ENCODE measurements at places on chromosomes 13 and 19.

GRCh38 chr13:28286263-28286662 is 147.9 kb downstream of the PAN3 start:
- DNase-seq = no peak

- DNase-seq = no peak
These were observed 1589.1 kb upstream of the SPRY2 start for GRCh38 chr13:81929988-81930387.

DNA sequence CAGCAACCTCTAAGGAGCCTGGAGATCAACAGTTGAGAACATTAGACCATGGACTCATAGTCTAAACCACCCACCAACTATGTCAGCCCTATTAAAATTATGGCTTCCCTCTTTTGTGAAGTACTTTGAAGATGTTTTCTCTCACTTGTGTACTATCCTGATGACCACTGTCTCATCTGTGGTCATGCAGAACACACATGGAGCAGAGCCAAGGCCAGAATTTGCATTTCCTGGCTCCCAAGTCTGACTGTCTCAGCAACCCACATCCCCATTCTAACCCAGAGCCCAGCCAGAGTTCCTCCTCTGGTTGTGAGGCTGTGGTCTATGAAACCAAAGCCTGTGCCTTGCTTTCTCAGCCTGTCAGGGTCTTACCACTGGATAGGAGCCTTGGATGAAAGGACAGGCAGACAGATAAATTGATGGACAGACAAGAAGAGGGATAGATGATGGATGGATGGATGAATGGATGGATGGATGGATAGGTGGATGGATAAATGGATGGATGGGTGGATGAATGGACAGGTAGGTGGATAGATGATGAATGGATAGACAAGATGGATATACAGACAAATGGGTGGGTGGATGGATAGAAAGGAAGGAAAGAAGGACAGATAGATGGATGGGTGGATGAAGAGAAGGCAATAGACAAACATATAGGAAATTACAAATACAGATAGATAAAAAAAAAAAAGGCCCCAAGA is 35.4 kb downstream of the ZNF557 start:
- no peak for DNase-seq

DNA sequence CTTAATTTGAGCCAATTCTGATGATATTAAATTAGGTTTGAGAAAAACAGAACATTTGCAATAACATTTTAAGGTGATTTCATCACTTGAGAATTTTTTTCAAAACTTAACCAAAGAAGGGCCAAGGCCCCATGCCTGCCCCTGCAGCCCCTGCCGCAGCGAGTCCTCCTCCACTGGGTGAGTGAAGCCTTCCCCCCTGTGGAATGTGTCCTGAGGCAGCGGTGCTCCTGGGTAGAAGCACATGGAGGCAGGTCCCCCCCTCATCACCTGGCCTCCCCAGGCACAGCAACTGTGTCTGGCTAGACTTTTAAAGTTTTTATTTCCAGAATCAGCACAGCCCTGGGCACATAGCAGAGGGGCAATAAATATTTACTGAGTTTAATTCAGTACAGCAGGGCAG is 10.8 kb downstream of the SOX1 start:
- no peak for DNase-seq

DNA sequence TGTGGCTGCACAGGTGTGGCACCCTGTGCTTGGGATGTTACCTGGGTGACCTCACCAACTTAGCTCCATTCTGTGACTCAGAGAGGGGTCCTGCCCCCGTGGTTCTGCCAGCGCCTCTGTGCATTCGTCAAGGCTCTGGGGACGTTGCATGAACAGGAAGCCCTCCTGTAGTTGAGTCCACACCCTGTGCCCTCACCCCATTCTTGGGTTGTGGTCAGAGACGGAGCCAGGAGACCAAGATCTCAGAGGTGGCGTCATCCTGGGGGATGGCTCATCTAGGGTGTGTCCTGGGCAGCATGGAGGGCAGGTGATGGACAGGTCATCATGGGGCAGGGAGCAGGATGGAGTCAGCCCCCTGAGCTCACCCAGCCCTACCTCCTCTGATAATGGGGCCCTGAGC is 2.5 kb downstream of the COX6B2 start:
- DNase-seq = peak; percentile 64

DNA sequence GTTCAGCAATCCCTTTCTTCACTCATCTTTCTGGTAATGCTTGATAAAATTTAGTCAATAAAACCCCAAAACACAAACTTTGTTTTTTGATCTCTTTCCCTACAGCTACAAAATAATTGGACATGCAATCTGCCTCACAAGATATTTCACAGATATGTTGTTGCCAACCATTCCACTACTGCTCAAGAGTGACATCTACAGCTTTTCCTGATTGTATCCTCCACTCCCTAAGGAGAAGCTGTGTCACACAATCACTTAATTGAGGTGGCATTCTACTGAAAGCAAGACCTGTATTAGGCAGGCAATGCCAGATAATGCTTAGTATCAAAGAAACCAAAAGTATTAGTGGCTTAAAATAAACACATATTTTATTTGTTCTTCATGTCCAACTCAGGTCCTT is 1646.2 kb upstream of the SPRY2 start:
- DNase-seq = no peak

DNA sequence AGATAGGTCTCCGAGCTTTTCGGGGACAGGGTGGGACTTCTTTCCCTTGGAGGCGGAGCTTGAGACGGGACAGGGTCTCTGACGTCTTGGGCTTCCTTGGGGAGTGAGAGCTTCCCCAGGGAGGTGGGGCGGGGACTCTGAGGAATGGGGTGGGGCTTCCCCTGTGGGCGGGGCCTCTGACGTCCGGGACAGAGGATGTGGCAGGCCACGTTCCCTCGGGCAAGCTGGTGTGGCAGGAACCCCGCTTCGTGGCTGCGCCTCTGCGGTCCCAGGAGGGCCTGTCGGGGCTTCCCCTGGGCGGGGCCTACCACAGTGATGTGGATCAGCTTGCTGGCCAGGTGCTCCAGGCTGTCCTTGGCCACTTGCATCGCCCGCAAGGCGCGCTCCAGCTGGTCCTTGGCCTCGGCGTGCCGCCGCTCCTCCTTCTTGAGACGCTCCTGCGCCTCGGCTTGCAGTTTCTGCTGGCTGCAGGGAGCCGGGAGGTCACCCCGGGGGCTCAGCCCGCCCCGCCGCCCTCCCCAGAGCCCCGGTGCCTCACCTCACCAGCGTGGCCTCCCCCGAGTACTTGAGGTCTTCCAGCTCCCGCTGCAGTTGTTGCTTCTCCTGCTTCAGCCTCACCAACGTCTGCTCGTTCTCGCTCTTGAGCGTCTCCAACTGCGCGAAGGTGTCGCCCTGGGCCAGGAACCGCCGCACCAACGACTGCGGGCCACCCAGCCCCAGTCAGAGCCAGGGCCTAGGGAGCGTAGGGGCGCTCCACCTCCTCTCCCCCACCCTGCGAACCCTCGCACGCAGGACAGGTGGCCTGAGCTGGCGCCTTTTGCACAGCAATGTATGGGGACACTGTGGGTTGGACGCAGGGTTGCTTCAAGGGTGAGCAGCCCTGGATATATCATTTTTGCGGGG is 3.3 kb upstream of the RGL3 start:
- peak; percentile 92 for DNase-seq

DNA sequence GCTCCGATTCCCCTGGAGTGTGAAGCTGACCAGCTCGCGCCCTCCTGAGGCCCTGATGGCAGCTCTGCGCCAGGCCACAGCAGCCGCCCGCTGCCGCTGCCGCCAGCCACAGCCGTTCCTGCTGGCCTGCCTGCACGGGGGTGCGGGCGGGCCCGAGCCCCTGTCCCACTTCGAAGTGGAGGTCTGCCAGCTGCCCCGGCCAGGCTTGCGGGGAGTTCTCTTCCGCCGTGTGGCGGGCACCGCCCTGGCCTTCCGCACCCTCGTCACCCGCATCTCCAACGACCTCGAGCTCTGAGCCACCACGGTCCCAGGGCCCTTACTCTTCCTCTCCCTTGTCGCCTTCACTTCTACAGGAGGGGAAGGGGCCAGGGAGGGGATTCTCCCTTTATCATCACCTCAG is 20.3 kb downstream of the CKM start:
- no peak for DNase-seq

DNA sequence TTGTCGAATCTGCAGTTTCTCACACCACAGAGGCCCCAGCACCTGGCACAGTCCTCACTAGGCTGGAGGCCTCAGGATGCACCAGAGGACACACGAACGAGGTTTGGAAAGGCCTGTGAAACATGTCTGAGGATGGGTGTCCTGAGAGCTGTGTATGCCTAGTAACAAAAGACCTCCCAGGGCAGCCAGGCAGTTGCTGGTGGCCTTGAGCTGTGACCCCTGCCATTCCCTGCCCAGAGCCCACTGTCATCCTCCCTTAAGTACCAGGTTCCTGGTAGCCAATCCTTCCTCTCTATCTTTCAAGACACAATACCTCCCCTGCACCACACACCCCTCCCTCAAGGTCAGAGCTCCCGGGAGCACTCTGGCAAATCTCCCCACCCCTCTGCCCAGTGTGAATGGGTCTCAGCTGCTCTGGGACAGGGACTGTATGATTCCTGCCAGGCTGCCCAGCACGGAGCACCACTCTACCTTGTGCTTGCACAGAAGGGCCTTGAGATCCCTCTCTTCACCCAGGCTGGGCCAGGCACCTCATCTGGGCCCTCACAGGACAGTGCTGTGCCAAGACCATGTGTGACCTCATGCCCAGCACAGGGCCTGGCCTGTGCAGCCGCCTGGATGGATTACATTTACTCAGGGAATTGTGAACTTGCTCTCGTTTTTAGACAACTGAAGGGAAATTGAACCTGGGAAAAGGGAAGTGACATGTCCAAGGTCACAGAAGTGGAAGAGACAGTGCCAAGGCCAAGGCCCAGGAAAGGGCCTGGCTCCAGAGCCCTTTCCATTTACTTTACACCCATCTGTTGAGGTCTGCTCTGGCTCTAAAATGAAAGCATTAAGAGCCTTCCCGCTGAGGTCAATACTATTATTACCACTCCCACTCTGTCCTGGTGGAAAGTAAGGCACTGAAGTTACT is 2.2 kb downstream of the ZNF787 start:
- no peak for DNase-seq

DNA sequence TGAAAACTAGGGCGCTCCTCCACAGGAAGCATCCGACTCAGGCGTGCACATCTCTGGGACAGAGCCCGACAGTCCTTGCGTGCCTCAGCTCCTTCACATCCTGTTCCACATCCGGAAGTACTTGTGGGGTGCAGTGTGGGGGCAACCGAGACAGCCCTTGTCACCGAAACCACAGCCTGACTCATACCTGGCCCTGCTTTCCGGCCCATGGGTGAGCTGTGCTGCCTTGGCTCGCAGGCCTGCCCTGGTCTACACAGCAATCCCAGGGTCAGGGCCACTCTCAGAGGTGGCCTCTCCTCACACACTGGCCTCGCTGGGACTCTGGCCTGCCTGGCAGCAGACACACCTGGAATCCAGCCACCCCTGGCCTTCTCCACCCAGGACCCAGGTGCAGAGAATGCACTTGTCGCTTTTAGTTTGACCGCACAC is 100.4 kb downstream of the STK24 start:
- DNase-seq = peak; percentile 97

DNA sequence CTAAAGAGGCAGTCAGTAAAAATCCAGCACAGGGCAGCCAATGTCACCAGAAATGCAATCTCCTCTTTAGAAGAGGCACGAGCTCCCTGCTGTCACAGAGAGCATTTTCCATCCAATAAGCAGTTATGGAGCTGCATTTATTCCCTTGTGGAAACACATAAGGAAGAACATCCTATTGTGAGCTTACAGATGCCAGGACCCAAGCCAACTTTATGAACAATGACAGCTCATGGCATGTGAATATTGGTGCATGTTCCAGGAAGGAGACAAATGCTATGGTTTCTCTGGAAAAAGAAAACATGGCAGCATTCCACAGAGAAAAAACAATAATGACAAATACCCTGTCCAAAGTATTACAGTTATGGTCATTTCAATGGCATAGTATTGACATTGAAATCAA is 955.6 kb downstream of the UQCRFS1 start:
- DNase-seq = no peak

DNA sequence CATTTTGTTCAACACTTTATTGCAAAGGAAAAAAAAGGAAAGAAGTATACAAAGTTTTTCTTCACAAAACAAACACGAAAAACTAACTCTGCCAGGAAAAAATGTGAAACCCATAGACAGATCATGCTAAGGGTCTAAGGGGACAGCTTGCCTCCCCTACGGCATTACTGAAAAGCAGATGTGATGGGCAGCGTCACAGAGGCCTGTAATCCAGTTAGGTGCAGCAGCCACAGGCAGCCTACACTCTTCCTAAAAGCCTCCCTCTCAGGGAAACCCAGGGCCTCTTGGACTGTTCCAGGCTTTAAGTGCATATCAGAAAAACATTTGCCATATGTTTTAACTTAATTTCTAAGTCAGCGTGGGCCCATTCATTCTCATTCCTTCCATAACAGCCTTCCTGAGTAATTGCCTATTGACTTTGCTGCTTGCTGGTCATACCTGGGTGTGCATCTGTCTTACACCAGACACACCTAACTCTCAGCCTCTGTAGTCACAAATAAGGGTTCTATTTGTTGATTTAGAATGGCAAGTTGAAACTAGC is 135.7 kb upstream of the SERP2 start:
- DNase-seq = no peak

DNA sequence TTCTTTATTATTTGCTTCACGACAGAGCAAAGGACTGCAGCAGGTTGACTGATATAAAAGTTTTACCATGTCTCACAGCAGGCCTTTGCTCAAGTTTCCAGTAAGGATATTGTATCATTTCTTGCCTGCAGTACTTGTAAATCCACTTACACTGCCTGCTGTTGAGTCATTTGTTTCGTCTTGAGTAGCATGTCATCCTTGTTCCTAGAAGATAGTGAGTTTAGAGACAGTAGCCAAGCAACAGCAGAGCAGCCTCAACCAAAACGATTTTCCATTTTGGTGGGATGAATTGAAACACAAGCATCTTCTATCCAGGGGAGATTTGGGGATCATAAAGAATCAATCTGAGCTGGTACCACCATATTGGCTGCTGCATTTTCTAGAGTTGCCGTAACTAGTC is 24.0 kb upstream of the ALOX5AP start:
- DNase-seq = no peak

All from activated CD8-positive, alpha-beta memory T cell treated with anti-CD3 and anti-CD28 coated beads, Interleukin-2, amount 10 ng/mL, durations not matched to agents 7 days and 5 days (primary cell).